ENCODE measurements at places on chromosomes 2 and 18.

- DNase-seq, result no peak
Observed at GRCh38 chr2:230128623-230129342, 60.1 kb upstream of the SLC16A14 start.

DNA sequence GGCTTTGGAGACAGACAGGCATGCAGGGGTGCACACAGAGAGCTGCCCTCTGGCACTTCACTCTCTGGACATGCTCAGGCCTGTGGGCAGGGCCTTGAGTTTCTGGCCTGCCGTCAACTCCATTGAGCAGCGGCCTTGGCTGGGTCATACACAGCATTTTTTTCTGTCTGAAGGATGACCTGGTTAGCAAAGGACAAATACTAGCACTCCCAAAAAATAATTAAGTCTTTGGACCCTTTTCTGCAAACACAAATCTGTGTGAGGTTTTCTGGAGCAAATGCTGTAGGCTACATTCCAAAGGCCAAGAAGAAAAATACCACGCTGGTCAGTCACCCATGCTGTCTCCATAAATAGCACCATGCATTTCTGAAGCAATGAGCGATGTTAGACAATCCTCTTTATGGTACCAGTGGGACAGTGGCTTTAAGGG is 124.7 kb upstream of the CTAGE1 start:
- no peak for DNase-seq

DNA sequence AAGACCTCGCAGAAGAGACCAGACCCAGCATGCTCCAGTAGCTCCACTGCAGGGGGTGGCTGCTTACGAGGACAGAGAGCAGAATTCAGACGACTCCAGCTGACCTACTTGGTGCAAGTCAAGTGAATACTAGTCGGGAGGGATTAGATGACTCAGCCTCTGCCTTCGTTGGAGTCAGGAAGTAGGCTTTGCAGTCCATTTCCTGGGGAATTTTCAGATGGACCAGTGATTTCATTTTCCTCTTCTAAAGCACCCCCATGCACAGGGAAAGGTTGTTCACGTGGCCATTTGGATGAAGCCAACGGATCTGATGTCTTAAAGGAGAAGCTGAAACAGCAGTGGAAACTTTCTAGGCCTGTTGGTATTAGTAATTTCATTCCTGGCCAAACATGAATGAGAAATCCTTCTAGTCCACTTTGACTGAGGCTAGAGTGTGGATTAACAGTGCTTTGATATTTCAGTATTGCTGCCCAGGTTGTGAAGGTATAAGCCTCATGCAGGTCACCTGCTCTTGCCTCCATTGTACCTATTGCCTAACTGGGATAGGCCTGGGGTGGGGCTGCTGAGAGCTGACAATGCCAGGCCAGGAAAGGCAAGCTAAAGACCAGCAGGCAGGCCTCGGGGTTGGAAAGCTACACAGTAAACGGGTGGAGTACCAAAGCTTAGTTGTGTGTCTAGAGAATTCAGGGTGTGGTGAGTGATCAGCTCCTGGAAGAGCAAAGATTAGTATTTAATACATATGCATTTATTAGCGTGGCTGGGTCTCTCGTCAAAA is 117.6 kb upstream of the FOSL2 start:
- no peak for DNase-seq

GRCh38 chr2:100242476-100242875 is 79.8 kb downstream of the LONRF2 start:
- no peak for DNase-seq

DNA sequence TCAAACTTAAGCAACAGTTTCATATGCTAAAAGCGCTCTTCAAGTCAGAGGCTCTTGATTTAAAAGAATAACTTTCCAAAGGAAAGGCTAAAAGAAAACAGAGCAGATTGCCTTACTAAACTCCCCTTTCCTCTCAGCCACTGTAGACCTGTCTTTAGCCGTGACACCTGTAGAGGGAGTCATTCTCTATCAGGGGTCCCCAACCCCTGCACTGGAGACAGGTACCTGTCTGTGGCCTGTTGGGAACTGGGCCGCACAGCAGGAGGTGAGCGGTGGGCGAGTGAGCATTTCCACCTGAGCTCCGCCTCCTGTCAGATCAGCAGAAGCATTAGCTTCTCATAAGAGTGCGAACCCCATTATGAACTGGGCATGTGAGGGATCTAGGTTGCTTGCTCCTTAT is 9.6 kb downstream of the SLC14A1 start:
- no peak for DNase-seq

DNA sequence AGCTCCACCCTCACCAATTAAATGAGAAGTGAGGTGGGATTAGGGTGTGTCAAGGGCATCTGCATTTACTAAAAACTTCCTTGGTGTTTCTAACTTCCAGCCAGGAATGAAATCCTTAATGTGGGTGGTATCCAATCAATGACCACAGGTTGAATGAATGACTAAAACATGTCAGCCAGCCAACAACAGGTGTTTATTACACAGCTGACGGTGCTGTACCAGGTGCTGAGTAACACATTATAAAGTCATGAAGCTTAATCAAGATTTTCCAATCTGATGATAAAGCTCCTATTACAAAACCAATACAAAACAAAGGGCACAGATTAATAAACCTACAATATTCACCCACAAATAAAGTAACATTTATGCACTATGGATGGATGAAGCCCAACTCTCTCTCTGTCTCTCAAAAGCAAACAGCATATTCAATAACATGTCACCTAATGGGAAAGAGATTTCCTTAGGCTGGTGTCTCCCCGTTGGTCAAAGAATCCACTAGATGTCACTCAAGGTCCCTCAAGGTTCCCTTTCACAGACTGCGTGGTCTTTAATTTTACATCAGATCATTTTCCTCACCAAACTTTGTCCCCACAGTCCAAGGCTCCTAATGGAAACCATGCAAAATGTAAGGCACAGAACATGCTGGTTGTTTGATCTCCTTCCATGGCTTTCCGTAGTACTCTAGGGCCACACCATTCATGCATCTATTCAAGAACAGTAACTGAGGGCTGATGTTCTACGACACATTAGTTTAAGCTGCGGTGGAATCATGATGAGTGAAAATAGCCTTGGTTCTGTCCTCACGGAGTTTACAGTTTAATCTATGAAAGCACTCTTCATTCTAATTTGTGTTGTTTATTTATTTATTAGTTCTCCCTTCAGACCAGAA is 6.4 kb upstream of the PTPN4 start:
- peak; percentile 69 for DNase-seq

DNA sequence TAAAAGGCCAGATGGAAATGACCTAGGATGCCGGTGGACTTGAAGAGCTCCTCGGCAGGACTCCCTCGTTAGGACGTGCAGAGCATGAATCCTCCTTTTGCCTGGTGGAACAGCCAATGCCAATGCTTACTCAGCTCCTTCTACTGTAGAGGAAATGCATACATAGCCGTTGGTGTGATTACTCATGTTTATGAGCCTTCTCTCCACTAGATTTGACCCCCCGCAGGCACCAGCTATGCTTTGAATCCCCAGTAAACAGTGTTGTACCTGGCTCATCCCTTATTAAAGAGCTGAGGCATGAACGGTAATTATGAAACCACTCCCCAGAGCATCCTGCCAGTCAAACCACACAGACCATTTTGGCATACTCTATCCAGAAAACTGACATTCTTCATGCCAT is 172.8 kb downstream of the ANTXR1 start:
- no peak for DNase-seq

- no peak for DNase-seq
Observed at GRCh38 chr2:88826399-88826798, 134.9 kb downstream of the RPIA start.

All from CD4-positive, CD25-positive, alpha-beta regulatory T cell (primary cell).